NCI-H1694 (cell line): ENCODE measurements at places on chromosomes 1 and 21.

DNA sequence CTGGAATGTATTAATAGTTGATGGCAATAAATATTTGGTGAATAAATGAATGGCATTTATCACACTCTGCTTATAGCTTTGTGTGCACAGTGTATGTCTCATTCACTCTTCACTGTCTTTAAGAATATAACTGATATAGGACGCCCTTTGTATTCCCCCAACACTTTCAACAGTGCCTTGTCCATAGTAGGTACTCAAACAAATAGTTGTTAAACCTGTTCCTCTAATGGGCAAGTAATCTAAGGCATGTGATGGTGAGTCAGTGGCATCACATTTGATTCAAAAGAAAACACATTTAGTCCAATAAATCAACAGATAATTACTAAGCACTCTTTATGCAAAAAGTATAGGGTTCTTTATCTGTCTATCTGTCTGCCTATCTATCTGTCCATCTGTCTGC is 11.2 kb upstream of the RXRG start:
- DNase-seq: no peak

DNA sequence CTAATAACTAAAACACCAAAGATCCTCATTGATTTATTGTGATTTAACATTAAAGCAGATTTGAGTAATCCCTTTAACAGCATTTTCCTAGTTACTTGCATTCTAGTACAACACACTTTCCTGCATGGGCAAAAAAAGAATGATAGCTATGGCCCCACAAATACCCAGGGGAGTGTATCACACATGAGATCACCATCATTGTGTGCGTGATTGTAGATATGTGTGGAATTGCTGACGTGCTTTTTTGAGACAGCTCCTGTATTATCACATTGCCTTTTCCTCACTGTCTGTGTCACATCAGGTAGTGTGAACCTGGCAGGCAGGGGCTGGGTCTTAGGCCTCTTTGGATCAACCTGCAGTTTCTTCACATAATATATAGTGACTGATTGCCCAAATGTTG is 48.5 kb upstream of the SAMD13 start:
- no peak for DNase-seq

- no peak for DNase-seq
Measured at GRCh38 chr1:172323686-172324085, 96.8 kb upstream of the C1orf105 start.

- no peak for DNase-seq
Measured at GRCh38 chr1:32404946-32405345, 10.7 kb upstream of the BSDC1 start.

- no peak for DNase-seq
Measured at GRCh38 chr1:92411511-92411910, 75.2 kb downstream of the GFI1 start.
